ENCODE measurements at places on chromosomes 7 and 10. TPM values are rescaled to one million over a fixed set of nuclear protein-coding genes. Genes with fewer than 3 reads are reported as not detected.

DNA sequence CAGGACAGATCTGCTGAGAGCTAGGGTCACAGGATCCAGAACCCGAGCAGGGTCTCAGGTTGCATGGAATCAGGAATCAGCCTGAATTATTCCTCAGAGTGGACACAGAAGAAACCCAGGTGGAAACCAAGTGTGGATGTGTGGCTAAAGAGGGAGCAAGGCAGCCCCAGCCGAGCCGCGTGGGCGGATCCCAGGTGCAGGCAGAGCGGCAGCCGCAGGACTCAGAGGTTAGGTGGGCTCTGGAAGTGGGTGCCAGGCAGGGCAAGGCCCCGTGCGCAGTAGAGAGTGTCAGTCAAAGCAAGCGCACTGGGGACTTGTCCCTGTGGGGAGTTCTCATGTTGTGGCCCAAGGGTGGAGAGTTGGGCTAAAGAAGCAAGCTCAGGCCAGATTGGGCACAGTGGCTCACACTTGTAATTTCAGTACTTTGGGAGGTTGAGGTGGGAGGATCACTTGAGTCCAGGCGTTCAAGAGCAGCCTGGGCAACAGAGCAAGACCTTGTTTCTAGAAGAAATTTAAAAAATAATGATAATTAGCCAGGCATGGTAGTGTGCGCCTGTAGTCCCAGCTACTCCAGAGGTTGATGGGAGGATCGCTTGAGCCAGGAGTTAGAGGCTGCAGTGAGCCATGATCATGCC is 125.9 kb downstream of the CUL2 start:
- H3K27me3 ChIP-seq: no peaks in the 10 kb centered on the region
- H3K27ac ChIP-seq: no peak overlapping the region
- DNase-seq: no peak
- H3K36me3 ChIP-seq: no peaks in the 10 kb centered on the region

- no peak overlapping the region for H3K4me3 ChIP-seq
- no peaks in the 10 kb centered on the region for H3K4me1 ChIP-seq
- no peaks in the 10 kb centered on the region for H3K27me3 ChIP-seq
- H3K27ac ChIP-seq: no peak overlapping the region
- DNase-seq: no peak
Observed at GRCh38 chr10:107728807-107729206, 564.3 kb upstream of the SORCS1 start.

DNA sequence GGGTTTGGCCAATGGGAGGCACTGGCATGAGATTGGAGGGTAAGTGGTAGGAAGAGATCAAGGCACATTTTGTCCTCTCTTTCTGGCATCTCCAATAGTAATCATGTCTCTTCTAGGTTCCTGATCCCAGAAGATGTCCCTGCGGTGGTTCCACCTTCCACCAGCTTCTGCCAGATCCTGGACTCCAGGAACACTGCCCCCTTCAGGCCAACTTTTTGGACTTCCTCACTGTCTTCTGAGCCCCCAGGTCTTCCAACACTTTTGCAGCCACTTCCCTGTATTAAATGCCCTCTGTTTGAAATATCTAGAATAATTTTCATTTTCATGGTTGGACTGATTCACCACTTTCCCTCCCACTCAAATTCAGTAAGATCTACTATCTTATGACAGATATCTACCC is 60.9 kb downstream of the BAMBI start:
- H3K4me1 ChIP-seq: no peaks in the 10 kb centered on the region
- peaks cover 8% of the 10 kb centered on the region for H3K27me3 ChIP-seq
- DNase-seq: no peak
- H3K4me3 ChIP-seq: no peak overlapping the region
- no peak overlapping the region for H3K27ac ChIP-seq
- H3K36me3 ChIP-seq: no peaks in the 10 kb centered on the region

DNA sequence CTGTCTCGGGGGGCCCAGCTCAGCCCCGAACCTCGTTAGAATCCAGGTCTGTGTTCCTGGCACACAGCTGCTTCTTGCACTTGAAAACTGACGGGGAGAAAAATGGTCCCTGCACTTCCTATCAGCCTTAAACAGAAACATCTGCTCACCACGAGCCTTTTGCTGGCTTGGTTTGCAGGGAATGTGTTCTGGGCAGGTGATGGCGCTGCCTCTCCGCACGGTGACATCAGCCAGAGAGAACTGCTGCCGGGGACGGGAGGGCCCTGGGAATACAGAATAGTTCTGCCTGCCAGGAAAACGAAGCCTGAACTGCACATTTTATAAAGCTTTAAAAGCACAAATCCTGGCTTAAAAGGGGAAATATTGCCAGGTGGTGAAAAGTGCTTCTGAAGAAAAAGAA is 622.5 kb downstream of the TYW1 start:
- H3K36me3 ChIP-seq: no peaks in the 10 kb centered on the region
- DNase-seq: no peak
- peaks cover 3% of the 10 kb centered on the region for H3K27me3 ChIP-seq
- no peak overlapping the region for H3K4me3 ChIP-seq

DNA sequence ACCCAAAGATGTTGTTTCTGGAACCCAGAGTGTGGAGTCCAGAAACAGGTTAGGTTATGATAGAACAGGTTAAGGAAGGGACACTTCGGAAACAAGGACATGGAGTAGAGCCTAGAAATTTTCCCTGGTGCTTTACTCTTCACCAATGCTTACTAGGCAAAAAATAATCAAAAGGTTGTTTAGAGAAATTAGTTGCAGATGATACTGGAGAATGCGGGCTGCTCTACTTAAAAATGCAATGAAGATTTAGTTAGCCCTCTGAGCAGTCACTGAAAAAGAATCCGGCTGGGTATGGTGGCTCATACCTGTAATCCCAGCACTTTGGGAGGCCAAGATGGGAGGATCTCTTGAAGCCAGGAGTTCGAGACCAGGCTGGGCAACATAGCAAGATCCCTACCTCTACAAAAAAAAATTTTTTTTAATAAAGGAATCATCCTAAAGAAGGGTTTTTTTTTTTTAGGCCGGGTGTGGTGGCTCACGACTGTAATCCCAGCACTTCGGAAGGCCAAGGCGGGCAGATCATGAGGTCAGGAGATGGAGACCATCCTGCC is 3.3 kb upstream of the UBE2H start:
- no peak overlapping the region for H3K27ac ChIP-seq
- DNase-seq: no peak
- H3K36me3 ChIP-seq: peaks cover 5% of the 10 kb centered on the region
- H3K4me3 ChIP-seq: no peak overlapping the region
- no peaks in the 10 kb centered on the region for H3K27me3 ChIP-seq

The PTN gene
- total RNA-seq: not detected

The NOS3 gene
- 13.2 TPM for total RNA-seq

- H3K27ac ChIP-seq: no peak overlapping the region
- DNase-seq: no peak
- H3K36me3 ChIP-seq: no peaks in the 10 kb centered on the region
- no peak overlapping the region for H3K4me3 ChIP-seq
Observed at GRCh38 chr10:59968705-59969104, 62.3 kb upstream of the CCDC6 start.

The PPP1R17 gene
- total RNA-seq: not detected

The AGAP3 gene
- total RNA-seq: 36.5 TPM

DNA sequence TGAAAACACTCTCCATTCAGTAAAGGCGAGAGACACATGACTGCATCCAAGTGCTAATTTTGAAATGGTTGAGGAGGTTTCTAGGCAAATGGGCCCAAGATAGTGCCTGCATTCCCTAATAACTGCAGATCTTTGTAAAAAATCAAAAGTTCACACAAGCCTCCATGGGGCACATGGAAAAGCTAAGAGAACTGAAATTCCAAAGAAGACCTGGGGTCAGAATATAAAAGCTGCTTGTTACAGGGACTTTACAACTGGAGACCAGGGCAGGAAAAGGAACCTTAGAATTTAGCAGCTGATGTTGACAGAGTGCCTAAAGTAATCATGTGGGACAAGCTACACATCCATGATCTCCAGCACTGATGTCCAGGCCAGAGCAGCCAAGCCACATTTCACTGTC is 10.0 kb upstream of the ABI1 start:
- no peak overlapping the region for H3K27ac ChIP-seq
- no peaks in the 10 kb centered on the region for H3K36me3 ChIP-seq
- DNase-seq: no peak
- no peak overlapping the region for H3K4me3 ChIP-seq
- H3K27me3 ChIP-seq: no peaks in the 10 kb centered on the region

GRCh38 chr7:105794741-105795729 is 81.4 kb downstream of the ATXN7L1 start:
- no peaks in the 10 kb centered on the region for H3K36me3 ChIP-seq
- no peak overlapping the region for H3K27ac ChIP-seq
- peaks cover 13% of the 10 kb centered on the region for H3K4me1 ChIP-seq
- DNase-seq: no peak
- H3K27me3 ChIP-seq: no peaks in the 10 kb centered on the region
- H3K4me3 ChIP-seq: no peak overlapping the region

DNA sequence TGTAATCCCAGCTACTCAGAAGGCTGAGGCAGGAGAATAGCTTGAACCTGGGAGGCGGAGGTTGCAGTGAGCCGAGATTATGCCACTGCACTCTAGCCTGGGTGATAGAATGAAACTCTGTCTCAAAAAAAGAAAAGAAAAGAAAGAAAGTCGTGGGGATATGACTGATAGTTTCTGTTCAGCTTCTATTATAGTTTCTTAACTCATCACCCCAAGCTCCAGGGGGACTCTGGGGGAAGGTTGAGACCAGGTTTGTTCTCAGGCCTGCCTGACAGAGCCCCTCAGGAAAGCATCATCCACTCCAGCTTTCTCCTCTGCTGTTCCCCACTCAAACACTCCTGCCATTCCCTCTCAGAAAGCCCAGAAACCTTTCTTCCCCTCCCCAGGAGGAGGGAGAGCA is 542.4 kb upstream of the GALNT17 start:
- no peaks in the 10 kb centered on the region for H3K36me3 ChIP-seq
- H3K4me3 ChIP-seq: no peak overlapping the region
- H3K27me3 ChIP-seq: peaks cover 8% of the 10 kb centered on the region
- H3K4me1 ChIP-seq: no peaks in the 10 kb centered on the region
- no peak overlapping the region for H3K27ac ChIP-seq

The WNT8B gene
- 0.46 TPM for total RNA-seq

The SUGCT gene
- 1.5 TPM for total RNA-seq

The UNCX gene
- total RNA-seq: not detected

GRCh38 chr10:132881186-132881920 is 61.0 kb downstream of the CFAP46 start:
- peaks cover 4% of the 10 kb centered on the region for H3K27me3 ChIP-seq
- H3K4me3 ChIP-seq: no peak overlapping the region
- no peaks in the 10 kb centered on the region for H3K4me1 ChIP-seq
- no peaks in the 10 kb centered on the region for H3K36me3 ChIP-seq

GRCh38 chr10:50216894-50217293 is 34.4 kb downstream of the ASAH2 start:
- DNase-seq: no peak
- no peaks in the 10 kb centered on the region for H3K4me1 ChIP-seq
- H3K36me3 ChIP-seq: no peaks in the 10 kb centered on the region
- H3K27me3 ChIP-seq: peaks cover 10% of the 10 kb centered on the region
- no peak overlapping the region for H3K27ac ChIP-seq

DNA sequence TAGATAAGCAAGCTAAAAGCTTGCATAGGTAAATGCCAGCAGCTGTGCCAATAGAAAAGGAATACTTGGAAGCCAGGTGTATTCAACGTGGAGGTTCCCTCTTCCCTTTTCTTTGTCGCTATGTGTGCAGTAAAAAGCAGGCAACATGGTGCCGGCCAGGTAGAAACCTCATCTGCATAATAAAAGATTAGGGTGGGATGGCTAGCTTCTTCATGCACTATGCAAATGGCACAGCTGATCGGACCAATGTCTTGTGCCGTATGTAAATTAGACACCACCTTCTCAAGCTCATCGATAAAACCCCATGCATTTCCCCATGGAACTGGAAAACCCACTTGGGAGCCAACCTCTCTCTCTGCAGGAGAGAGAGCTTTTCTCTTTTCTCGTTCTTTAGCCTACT is 150.9 kb upstream of the FOXK1 start:
- H3K36me3 ChIP-seq: no peaks in the 10 kb centered on the region
- no peaks in the 10 kb centered on the region for H3K4me1 ChIP-seq
- H3K27ac ChIP-seq: no peak overlapping the region
- DNase-seq: no peak
- peaks cover 3% of the 10 kb centered on the region for H3K27me3 ChIP-seq

GRCh38 chr10:19628767-19629560 is 187.3 kb upstream of the PLXDC2 start:
- no peaks in the 10 kb centered on the region for H3K27me3 ChIP-seq
- H3K4me1 ChIP-seq: no peaks in the 10 kb centered on the region
- H3K27ac ChIP-seq: no peak overlapping the region
- no peaks in the 10 kb centered on the region for H3K36me3 ChIP-seq
- no peak for DNase-seq

DNA sequence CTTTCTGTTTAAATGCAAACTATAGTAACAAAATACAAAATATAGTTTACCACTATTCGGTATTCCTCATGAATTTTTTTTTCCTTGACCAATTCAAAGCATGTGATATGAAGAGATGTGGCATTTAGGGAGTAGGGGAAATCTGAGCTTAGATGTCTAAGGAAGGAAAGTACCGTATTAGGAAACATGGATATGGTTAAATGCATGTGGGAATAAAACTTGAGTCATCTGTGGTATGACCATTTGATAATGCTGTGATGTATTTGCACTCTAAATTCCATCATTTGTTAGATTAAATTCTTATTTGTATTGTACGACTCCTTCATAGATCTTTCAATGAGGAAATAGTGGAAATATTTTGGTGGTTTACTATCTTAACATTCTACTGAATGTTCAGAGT is 19.7 kb downstream of the AHR start:
- H3K27me3 ChIP-seq: no peaks in the 10 kb centered on the region
- peaks cover 45% of the 10 kb centered on the region for H3K4me1 ChIP-seq
- peaks cover 17% of the 10 kb centered on the region for H3K36me3 ChIP-seq
- DNase-seq: no peak
- H3K4me3 ChIP-seq: no peak overlapping the region

DNA sequence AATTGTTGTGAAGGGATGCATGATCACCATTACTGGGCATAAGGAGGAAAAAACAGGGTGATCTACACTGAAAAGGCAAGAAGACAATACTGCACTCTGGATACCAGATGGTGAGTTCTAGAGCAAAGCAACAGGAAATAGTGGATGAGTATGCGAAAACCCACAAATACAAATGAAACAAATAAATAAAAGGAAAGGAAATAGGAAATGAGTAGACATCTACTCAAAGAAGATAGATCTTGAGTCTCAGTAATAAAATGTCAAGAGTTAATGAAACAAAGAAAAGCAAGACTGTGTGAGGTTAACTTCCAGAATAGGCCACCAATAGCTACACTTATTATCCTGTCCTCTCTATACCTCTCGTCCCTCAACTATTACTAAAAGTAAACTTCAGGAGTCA is 11.7 kb downstream of the ORC5 start:
- no peak for DNase-seq
- H3K27ac ChIP-seq: peak overlapping the region; percentile 7
- no peaks in the 10 kb centered on the region for H3K27me3 ChIP-seq

The SLC18A3 gene
- not detected for total RNA-seq

The ASB10 gene
- total RNA-seq: not detected

DNA sequence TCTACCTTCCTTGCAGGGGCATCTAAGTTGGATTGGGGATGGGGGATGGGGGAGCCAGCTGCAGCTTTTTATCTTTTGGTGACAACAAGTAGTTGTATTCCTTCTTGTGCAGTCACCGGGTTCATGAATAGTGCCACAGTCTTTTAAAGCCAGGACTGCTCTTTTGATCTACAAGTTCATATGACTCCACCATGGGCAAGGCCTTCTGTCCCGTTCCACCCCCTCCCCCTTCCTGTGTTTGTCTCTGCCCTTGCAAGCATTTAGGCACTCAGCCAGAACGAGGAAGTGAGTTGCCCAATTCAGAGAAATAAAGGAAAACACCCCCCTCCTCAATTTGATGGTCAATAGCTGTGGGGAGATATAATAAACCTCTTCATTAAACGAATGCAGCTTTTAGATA is 44.8 kb upstream of the EGR2 start:
- H3K4me1 ChIP-seq: peaks cover 40% of the 10 kb centered on the region
- peak; percentile 25 for DNase-seq
- no peaks in the 10 kb centered on the region for H3K36me3 ChIP-seq
- H3K27me3 ChIP-seq: peaks cover 6% of the 10 kb centered on the region

The ADAM8 gene
- 165 TPM for total RNA-seq

All from activated CD4-positive, alpha-beta memory T cell treated with anti-CD3 and anti-CD28 coated beads for 36 hours (primary cell).